ENCODE measurements at places on chromosomes 4 and X. TPM values are rescaled to one million over a fixed set of nuclear protein-coding genes. Genes with fewer than 3 reads are reported as not detected.
A peak's percentile ranks its signal among the peaks of the same experiment; 100 is the strongest.

The GAGE13 gene
- not detected for polyA plus RNA-seq

The CTAG1B gene
- not detected for polyA plus RNA-seq

The ARHGAP36 gene
- polyA plus RNA-seq = not detected

The ATOH1 gene
- polyA plus RNA-seq = not detected

The EXOC1 gene
- 11.0 TPM for polyA plus RNA-seq

The REELD1 gene
- polyA plus RNA-seq = 0.84 TPM

The AFF2 gene
- polyA plus RNA-seq = 0.01 TPM

The RGS12 gene
- polyA plus RNA-seq = 11.7 TPM

The AVPR2 gene
- 4.0 TPM for polyA plus RNA-seq

The KCNIP4 gene
- not detected for polyA plus RNA-seq

The MAGEB18 gene
- polyA plus RNA-seq = not detected

DNA sequence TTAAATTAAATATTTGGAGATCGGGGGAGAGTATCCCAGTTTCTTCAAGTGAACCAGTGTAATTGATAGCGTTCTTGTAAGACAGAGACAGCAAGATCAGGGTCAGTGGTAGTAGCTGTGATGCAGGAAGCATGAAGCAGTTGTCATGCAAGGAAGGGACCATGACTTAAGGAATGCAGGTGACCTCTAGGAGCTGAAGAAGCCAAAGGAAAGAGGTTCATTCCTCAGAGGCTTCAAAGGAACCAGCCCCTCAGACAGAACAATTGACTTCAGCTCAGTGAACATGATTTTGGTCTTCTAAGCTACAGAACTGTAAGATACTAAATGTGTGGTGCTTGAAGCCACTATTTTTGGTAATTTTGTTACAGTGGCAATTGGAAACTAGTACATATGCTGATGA, 51.6 kb downstream of the GLRB start:
- DNase-seq = no peak

DNA sequence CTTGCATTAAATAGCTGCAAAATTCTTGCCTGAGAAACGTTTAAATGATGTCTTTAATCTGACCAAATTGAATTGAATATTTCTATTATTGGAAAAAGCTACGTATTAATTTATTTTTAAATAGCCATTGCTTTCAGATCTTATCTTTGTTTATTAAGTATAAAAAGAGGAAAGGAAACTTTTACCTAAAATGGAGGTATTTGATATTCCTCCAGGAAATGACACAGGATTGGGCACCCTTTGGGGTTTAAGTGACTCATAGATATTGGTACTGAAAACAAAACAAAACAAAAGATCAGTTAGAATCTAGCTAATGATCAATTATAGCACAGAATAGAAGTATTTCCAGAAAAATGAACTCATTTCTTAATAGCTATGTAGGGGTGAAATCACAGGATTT, 34.1 kb downstream of the PLS3 start:
- DNase-seq = no peak

- no peak for DNase-seq
These were observed 447.0 kb upstream of the GALNT7 start for GRCh38 chr4:172721659-172722058.

GRCh38 chrX:78624962-78625909, 33.9 kb downstream of the RTL3 start:
- no peak for DNase-seq

- no peak for DNase-seq
These were observed 8.0 kb upstream of the GUCY1A1 start for GRCh38 chr4:155658681-155659064.

- DNase-seq = no peak
These were observed 118.9 kb upstream of the GK2 start for GRCh38 chr4:79526641-79527565.

DNA sequence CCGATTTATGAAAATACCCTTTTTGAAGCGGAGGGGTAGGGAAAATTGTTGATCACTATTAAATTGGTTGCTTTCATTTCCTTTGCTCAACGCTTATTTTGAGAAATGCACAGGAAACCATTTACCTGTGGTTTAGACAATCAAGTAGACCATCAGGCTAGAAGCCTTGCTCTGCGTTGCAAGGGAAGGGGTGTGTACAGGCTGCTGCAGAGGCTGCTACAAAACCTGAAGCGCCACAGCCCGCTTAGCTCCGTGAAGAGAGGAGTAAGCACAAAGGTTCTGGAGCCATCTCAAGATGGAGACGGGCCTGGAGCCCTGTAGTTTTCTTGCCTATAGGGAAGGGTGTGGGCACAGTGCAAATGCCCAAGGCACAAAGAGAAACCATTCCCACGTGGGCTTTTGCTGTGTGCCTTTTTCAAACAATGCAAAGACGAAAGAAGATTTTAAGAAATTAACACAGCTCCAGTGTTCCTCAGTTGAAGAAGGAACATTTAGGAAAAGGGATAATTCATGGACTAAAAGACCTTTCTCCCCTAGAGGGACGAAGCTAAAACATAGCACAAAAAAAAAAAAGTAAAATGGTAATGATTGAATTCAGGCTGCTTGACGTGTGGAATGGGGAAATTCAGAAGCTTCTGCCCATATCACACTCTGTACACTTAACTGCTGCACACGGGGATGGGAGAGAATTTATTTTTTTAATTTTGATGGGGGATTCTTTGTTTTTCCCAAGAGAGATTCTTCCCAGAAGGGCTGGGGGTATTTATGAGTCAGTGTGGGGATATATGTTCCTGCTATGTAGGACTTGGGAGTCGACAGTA, 3.5 kb downstream of the TMSB4X start:
- DNase-seq = no peak

DNA sequence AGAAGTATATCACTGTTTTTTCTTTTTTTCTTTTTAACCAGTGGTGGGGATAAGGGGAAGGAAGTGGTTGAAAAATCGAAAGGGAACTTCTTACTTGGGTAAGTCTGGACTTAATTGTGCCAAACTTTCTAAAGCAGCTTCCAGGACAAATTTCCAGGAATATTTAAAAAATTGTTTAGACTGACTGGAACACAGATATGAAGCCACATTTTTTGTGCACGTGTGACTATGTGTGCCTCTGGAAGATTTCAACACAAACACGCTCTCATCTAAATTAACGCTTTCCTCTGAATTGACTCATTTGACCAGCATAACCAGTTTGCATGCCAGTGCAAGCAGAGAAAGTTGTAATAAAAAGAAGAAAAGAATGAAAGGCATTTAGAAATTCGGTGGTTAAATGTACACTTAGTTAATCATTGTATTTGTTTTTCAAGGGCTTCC, 18.8 kb upstream of the YTHDC1 start:
- no peak for DNase-seq

DNA sequence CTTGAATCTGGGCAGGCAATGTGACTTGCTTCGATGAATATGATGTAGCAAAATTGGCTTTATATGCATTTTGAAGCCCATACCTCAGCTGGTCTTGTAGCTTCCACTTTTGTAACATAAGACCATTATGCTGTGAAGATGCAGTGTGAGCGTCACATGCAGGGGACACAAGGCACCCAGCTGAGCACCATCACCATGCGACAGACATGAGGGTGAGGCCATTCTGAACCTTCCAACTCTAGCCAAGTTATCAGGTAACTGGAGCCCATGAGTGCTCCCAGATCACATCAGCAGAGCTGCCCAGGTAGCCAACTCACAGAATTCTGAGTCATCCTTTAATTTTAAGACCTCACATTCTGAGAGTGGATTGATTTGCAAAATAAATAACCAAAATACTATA, 705.9 kb downstream of the FSTL5 start:
- DNase-seq = no peak

- DNase-seq = no peak
These were observed 31.2 kb downstream of the PLS3 start for GRCh38 chrX:115591856-115592842.

DNA sequence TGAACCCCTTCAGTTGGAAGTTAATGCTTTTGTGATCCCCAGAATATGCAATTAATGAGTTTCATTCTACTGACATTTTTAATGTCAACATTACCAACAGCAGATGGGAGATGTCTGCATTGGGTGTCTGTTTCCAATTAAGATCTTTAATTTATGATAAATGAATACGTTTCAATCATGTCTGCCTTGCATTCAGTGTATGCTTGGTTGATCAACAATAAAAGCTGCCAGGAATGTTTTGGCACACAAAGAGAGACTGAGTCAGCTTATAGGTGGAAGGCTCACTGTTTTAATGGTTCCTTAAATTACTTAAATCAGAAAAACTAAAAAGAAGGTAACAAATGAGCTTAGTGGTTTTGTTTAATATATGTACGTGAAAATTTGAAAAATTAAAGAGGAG, 359.9 kb upstream of the CNKSR2 start:
- DNase-seq = no peak

DNA sequence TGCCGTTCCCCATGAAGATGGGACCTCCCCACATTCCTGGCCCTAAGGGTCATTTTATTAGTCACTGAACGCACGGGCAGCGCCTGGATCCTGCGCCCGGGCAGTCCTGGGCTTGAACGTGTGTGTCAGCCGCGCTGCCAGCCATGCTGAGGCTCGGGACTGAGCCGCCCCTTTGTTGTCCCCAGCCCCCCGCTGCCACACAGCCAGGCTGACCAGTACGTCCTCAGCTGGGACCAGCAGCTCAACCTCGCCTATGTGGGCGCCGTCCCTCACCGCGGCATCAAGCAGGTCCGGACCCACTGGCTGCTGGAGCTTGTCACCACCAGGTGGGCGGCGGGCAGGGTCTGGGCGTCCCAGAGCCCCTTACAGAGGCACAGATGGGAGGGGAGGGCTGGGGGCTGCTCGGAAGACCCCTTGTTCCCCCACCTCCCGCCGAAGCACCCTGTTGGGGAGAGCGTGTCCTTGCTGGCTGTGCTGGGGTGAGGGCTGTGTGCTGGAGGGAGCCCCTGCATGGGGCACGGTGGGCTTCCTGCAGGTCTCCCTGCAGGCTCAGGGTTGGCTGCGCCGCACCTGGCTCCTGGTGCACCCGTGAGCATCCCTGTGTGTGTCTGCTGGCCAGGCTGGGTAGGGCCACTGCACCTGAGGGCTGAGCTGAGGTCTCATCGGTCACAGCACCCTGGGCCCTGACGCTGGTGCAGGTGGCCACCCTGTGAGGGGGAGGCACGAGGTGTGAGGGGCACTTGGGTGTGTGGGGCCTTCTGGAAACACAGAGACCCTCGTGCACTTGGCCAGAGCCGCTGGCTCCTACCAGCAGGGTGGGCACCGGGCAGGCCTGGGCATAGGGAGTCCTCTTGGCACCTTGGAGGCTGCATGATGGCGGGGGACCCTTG, 1.0 kb downstream of the IDUA start:
- no peak for DNase-seq

DNA sequence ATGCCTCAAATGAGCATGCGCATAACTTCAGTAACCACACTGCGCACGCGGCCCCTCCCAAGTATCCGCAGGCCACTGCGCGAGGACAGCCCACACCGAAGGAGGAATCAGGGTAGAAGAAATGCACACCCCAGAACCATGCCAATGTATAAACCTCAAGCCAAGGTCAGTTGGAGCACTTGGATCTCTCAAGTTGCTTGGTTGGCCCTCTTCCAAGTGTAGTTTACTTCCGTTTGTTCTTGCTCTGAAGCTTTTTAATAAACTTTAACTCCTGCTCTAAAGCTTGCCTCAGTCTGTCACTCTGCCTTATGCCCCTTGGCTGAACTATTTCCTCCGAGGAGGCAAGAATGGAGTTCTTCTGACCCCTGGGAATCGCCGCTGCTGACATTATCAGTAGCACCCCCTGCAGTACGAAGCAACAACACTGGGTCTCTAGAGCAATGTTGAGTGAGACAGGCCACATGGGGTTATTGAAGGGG, 22.0 kb upstream of the SPINK2 start:
- no peak for DNase-seq

- DNase-seq = no peak
These were observed 37.4 kb downstream of the ADGRA3 start for GRCh38 chr4:22478426-22478825.

- DNase-seq = peak; percentile 66
These were observed 33.0 kb upstream of the TMEM131L start for GRCh38 chr4:153432965-153433753.

GRCh38 chrX:110219920-110220319, 98.0 kb downstream of the AMMECR1 start:
- DNase-seq = no peak

DNA sequence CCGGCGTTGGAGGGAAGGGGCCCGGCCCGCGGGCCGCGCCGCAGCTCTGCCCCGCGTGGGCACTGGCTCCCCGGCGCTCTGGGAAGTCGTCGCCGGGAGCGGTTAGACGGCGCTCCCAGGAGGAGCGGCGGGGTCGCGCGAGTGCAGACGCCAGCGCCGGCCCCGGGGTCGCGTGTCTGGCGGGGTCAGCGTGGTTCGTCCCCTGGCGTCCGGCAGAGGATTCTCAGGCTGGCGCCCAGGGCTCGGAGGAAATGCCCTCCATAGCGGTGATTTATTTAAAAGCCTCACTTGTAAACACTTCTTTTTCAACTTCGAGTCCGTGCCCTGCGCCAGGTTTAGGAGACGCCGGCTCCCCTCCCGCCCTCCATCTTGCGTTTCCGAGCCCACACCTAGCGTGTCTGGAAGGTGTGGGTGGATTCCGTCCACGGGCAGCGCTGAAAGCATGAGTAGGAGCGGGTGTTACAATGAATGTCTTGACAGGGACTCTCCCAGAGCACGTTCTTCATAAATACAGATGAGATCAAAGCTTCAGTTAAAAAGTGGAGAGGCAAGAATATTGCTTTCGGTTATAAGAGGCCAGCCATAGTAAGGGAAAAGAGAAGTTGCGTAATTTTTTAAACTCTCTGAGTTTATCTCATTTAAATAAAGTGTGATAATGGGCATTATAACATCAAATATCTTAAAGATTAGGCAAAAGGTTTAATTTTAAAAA, 692 bp downstream of the FAM241A start:
- DNase-seq = peak; percentile 56

DNA sequence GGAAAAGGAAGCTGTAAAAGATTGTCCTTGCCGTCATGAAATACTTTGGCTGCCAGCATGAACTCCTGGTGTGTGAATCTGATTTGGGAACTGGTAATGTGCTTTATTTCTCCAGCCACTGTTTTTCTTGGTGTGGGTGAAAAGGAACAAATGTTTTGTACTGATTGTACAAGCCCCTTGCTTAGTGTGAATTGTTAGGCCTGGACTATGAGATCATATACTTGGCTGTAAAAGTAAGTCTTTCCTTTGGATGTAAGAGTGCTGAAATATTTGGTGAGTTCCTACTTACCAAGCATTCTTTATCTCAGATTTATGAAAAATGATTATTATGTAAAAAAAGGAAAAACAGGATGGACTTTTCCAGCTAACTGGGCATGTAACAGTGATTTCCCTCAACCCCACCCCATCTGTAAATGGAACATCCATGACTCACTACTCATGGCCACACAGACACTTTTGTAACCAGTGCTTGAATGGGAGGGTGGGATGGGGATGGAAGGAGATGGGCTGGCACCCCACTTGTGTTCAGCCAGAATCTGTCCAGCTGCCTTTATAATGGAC, 6.3 kb downstream of the FNIP2 start:
- DNase-seq = no peak

DNA sequence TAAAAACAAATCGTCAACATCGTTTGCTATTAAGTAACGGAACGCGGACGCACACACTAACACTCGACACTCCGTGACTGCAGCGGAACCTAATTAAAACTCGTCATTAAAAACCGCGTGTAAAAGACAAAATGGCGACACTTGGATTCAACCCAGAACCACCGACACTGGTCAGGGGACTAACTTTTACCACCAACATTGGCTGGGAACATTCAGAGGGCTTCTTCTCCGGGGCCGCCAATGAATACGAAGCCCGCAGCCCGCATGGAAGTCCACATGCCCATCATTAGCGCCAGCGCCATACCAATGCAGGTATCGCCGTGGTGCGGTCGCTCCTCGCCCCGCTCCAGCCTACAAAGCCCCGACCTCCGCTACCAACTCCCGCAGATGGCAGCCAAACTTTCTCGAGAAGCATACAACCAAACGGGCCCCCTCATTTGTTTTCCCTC, 498 bp downstream of the RBMX start:
- DNase-seq = peak; percentile 18

- no peak for DNase-seq
These were observed 31.8 kb downstream of the OCIAD1 start for GRCh38 chr4:48862661-48863060.
